ENCODE measurements at places on chromosomes 3 and 15.

DNA sequence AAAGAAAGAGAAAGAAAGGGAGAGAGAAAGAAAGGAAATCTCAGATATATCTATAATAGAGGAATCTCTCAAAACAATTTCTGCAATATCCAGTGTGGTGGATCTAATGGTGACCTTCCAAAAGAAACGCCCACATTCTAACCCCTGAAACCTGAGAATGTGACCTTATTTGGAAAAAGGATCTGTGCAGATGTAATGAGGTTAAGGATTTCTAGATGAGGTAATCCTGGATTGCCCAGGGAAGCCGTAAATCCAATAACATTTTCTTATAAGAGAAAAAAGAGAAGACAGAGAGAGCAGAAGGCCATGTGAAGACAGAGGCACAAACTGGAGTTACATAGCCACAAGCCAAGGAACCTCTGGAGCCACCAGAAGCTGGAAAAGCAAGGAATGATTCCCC is 307.6 kb downstream of the ZBTB20 start:
- H3K4me1 ChIP-seq: no peaks in the 10 kb centered on the region
- H3K27ac ChIP-seq: no peak overlapping the region
- no peak for DNase-seq
- no peak overlapping the region for H3K4me3 ChIP-seq
- H3K36me3 ChIP-seq: peaks cover 4% of the 10 kb centered on the region

- H3K4me1 ChIP-seq: peaks cover 7% of the 10 kb centered on the region
- H3K36me3 ChIP-seq: no peaks in the 10 kb centered on the region
- no peak overlapping the region for H3K27ac ChIP-seq
- H3K4me3 ChIP-seq: no peak overlapping the region
- peaks cover 2% of the 10 kb centered on the region for H3K27me3 ChIP-seq
These were observed 18.8 kb upstream of the BCL6 start for GRCh38 chr3:187763850-187764648.

DNA sequence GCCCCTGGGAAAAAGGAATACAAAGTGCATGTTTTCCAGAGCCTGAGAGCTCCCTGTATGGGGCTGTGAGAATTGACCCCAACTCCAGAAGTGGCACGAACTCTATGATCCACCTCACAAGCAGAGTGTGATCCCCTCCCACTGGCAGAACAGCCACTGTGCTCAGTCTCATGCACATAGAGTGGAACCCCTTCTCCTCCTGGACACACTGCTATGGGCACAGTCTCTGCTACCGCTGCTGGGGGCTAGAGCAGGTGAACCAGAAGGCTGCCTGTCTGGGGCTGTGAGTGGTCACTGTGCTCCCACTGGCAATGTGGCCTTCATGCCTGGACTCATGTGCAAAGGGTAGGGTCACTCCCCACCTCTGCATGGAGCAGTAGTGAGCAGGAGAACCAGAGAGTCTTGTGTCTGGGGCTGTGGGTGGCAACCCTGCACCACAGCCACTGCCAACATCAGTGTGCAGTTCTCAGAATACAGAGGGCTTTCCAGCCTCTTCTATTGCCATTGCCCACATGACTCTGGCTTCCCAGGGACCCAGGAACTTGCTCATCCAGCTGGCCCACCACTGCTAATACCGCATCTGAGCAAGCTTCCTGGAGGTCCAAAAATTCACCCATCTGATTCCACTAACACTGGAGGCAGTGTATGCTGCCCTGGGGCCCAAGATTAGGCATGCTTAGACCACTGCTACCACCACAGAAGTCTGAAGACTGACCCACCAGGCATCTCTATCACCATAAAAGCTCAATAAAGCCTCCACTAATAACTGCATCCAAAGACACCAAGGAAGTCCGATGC is 343.7 kb upstream of the SOX14 start:
- no peaks in the 10 kb centered on the region for H3K36me3 ChIP-seq
- DNase-seq: no peak
- H3K27me3 ChIP-seq: no peaks in the 10 kb centered on the region
- H3K4me1 ChIP-seq: no peaks in the 10 kb centered on the region

GRCh38 chr15:76799760-76800159 is 105.4 kb downstream of the SCAPER start:
- no peak overlapping the region for H3K4me3 ChIP-seq
- H3K27me3 ChIP-seq: no peaks in the 10 kb centered on the region
- H3K4me1 ChIP-seq: no peaks in the 10 kb centered on the region
- no peak overlapping the region for H3K27ac ChIP-seq

GRCh38 chr3:21573291-21573690 is 177.7 kb downstream of the ZNF385D start:
- no peaks in the 10 kb centered on the region for H3K4me1 ChIP-seq
- no peaks in the 10 kb centered on the region for H3K27me3 ChIP-seq
- no peak overlapping the region for H3K4me3 ChIP-seq
- no peaks in the 10 kb centered on the region for H3K36me3 ChIP-seq

DNA sequence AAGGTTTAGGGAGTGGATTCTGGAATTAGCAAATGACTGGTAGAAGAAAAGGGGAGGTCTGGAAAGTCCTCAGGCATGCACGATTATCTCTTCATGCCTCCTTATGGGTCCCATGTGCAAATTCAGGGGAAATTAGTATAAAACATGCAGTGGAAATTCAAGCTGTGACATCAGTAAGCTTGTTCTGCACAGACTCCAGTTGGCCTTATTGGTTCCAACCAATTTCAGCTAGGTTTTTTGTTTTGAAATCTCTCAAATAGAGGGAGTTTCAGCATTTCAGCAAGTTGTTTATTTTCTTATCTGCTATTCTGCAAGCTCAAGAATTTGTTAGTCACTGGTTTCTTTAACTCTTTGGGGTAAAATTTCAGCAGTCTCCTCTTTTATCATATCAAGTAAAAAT is 774 bp upstream of the TMCO5A start:
- no peaks in the 10 kb centered on the region for H3K36me3 ChIP-seq
- no peak overlapping the region for H3K27ac ChIP-seq
- H3K4me3 ChIP-seq: no peak overlapping the region
- H3K27me3 ChIP-seq: no peaks in the 10 kb centered on the region
- H3K4me1 ChIP-seq: no peaks in the 10 kb centered on the region

DNA sequence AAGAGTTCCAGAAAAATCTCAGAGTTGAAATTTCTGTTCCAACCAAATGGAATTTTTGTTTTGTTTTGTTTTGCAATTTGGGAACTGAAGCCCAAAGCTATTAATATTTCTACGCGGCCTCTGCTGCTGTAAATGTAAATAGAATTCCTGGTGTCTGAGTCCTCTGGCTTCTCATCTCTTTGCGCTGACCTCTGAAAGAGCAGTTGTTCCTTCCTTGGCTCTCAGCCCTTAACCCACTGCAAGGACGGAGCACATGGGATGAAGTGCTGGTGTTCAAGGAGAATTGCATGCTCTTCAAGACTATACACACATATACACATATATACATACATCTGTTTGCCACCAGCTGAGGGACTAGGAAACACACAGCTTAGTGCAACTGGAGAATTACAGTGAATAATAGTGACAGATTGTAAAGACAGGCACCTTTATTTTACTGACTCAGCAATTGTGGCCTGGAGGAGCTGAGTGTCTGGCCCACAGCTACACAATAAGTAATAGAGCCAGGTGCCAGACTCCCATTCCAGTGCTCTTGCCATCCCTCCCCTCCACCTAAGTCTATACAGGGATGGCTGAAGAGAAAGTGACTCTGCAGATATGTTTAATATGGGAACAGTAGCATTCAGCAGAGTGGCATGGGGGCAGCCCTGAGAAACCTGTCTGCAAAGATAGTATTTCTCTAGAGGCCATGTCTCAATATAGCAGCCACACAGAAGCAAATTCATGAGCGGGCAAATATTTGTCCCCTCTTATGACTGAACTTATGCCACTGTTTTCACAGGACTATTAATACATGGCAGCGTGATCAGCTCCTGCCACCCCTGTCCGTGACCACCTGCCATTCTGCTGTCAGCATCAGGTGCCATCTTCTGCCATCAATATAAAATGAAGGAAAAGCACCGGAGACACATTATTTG is 42.3 kb downstream of the NEK10 start:
- H3K27ac ChIP-seq: no peak overlapping the region
- H3K4me3 ChIP-seq: no peak overlapping the region
- DNase-seq: no peak
- H3K4me1 ChIP-seq: no peaks in the 10 kb centered on the region

- H3K4me1 ChIP-seq: peaks cover 24% of the 10 kb centered on the region
- no peak overlapping the region for H3K27ac ChIP-seq
- peaks cover 3% of the 10 kb centered on the region for H3K27me3 ChIP-seq
- DNase-seq: no peak
- H3K4me3 ChIP-seq: peak overlapping the region; percentile 92
These were observed 1.9 kb downstream of the DLG1 start for GRCh38 chr3:197296545-197296944.

DNA sequence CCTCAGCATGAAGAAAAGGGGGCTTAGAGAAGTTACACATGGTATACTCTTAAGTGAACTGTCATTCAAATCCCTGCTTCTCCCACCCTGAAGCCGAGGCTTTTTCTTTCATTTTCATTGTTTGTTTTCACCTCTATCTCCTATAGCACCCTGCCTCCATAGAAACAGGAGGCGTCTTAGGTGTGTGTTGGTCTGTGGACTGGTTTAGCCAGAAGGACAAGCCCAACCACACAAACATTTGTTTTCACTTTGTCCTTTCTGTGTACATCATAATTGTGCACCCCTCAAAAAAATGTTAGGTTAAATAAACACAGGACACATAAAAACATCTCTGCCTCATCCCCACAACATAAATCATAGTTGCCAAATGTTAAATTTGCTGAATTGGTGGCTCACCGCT is 73.3 kb upstream of the UBE2E2 start:
- no peaks in the 10 kb centered on the region for H3K4me1 ChIP-seq
- no peak for DNase-seq
- H3K27ac ChIP-seq: no peak overlapping the region
- no peaks in the 10 kb centered on the region for H3K27me3 ChIP-seq

DNA sequence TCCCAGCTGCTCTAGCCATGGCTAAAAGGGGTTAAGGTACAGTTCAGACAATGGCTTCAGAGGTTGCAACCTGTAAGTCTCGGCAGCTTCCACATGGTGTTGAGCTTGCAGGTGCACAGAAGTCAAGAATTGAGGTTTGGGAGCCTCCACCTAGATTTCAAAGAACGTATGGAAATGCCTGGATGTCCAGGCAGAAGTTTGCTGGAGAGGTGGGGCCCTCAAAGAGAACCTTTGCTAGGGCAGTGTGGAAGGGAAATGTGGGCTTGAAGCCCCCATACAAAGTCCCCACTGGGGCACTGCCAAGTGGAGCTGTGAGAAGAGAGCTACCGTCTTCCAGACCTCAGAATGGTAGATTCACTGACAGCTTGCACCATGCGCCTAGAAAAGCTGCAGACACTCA is 73.7 kb downstream of the STT3B start:
- peak overlapping the region; percentile 65 for H3K4me3 ChIP-seq
- H3K27ac ChIP-seq: no peak overlapping the region
- DNase-seq: no peak
- peaks cover 53% of the 10 kb centered on the region for H3K36me3 ChIP-seq

DNA sequence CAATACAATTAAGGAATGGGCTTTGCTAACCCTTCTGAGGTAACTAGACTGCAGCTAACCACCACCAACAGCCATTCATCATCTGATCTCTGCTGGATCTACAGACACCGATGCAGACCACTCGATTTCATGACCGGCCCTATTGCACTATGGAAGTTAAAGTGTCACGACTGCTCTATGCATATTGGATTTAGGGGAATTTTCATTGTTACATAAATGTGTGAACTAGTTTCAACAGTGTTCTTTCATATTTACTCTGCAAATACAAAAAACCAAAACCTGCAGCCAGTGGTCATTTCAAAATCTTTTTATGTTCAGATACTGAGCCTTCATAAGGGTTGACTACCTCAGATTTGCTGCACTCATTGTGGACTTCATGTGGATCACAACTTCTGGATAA is 14.5 kb downstream of the CDV3 start:
- H3K4me3 ChIP-seq: no peak overlapping the region
- no peaks in the 10 kb centered on the region for H3K4me1 ChIP-seq
- no peak overlapping the region for H3K27ac ChIP-seq
- H3K36me3 ChIP-seq: peaks cover 30% of the 10 kb centered on the region
- H3K27me3 ChIP-seq: no peaks in the 10 kb centered on the region

GRCh38 chr3:119184796-119185570 is 11.6 kb downstream of the UPK1B start:
- H3K4me1 ChIP-seq: no peaks in the 10 kb centered on the region
- H3K36me3 ChIP-seq: no peaks in the 10 kb centered on the region
- DNase-seq: no peak
- H3K27ac ChIP-seq: no peak overlapping the region
- no peak overlapping the region for H3K4me3 ChIP-seq

DNA sequence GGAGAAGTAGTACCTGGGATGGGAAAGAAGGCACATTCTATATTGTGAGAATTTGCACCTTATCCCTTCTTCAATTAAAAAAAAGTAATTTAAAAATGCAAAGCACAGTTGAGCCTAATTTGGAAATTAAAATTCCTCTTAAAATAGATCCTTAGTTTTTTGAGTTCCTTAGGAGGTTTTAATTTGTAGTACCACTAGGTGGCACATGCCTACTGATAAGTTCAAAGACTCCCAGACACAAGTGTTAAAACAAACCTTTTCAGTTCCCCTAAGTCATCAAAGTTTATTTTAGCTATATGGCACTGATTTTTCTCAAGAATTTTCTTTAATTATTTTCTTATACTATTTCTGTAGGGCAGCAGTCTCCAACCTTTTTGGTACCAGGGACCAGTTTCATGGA is 127.6 kb upstream of the AZI2 start:
- H3K4me3 ChIP-seq: no peak overlapping the region
- H3K36me3 ChIP-seq: no peaks in the 10 kb centered on the region
- no peak overlapping the region for H3K27ac ChIP-seq
- DNase-seq: no peak
- peaks cover 1% of the 10 kb centered on the region for H3K27me3 ChIP-seq

GRCh38 chr15:51499379-51499976 is 123.1 kb downstream of the DMXL2 start:
- H3K4me1 ChIP-seq: peaks cover 7% of the 10 kb centered on the region
- H3K4me3 ChIP-seq: no peak overlapping the region
- no peaks in the 10 kb centered on the region for H3K36me3 ChIP-seq
- H3K27me3 ChIP-seq: no peaks in the 10 kb centered on the region

GRCh38 chr3:149848238-149848637 is 35.2 kb downstream of the RNF13 start:
- peaks cover 2% of the 10 kb centered on the region for H3K4me1 ChIP-seq
- no peak overlapping the region for H3K4me3 ChIP-seq
- H3K36me3 ChIP-seq: no peaks in the 10 kb centered on the region
- no peak for DNase-seq
- H3K27ac ChIP-seq: no peak overlapping the region
- H3K27me3 ChIP-seq: no peaks in the 10 kb centered on the region

DNA sequence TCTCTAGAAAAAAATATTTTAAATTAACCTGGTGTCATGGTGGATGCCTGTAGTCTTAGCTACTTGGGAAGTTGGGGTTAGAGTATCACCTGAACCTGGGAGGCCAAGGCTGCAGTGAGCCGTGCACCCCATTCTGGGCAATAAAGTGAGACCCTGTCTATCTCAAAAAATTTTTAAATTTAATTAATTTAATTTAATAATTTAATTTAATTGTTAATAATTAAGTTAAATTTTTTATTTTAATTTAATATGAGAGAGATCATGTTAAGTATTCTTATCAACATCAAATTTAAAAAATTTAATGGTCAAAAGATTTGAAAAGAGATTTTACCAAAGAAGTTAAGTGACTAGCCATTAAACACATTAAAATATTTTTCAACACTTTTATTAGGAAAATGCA is 40.8 kb upstream of the FOXB1 start:
- DNase-seq: no peak
- H3K27me3 ChIP-seq: no peaks in the 10 kb centered on the region
- H3K36me3 ChIP-seq: peaks cover 7% of the 10 kb centered on the region
- H3K4me1 ChIP-seq: no peaks in the 10 kb centered on the region
- H3K27ac ChIP-seq: no peak overlapping the region
- no peak overlapping the region for H3K4me3 ChIP-seq
